ENCODE measurements at places on chromosomes 7 and 10.

- no peak for DNase-seq
These were observed 10.9 kb downstream of the SPOCK2 start for GRCh38 chr10:72077275-72077990.

GRCh38 chr7:40356871-40357709 lies 222.3 kb downstream of the SUGCT start:
- DNase-seq, result no peak

DNA sequence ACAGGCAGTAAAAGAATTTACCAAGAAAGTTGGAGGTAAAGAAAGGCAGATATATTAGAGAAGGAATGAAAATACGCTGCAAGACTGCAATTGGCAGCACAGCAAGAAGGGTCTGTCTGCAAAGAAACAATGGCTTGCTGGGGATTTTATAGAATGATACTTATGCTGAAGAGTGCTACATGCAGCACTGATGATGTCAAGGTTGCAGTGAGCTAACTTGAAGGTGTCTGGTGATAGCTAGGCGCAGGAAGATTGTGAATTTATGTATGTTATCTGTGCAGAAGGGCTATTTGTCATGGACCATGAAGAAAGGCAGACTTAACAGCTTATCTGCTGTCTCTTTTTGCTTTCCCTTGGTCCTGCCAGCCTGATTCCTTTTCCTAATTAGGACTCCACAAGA lies 319.3 kb upstream of the KMT2E start:
- no peak for DNase-seq

DNA sequence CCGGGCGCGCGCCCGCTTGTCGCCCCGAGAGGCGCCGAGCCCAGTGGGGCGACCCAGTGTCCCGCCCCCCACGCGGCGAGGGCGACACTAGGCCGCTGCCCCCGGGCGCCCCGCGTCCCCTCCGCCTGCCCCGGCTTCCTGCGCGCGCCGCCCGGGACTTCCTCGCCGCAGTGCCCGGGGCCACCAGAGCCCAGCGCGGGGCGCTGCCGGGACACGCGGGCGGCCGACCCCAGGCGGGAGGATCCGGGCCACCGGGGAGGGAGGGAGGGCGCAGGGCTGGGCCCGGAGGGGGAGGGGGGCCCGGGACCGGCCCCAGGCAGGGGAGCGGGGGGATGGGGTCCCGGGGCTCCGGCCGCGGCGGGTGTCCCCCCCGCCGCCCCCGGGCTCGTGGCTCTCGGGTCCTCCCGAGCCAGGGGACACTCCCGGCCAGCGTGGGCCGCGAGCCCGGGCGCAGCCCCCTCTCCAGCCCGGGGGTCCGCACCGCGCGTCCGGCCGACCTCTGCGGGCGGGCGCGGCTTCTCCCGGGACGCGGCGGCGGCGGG lies 435 bp upstream of the PWWP2B start:
- no peak for DNase-seq

DNA sequence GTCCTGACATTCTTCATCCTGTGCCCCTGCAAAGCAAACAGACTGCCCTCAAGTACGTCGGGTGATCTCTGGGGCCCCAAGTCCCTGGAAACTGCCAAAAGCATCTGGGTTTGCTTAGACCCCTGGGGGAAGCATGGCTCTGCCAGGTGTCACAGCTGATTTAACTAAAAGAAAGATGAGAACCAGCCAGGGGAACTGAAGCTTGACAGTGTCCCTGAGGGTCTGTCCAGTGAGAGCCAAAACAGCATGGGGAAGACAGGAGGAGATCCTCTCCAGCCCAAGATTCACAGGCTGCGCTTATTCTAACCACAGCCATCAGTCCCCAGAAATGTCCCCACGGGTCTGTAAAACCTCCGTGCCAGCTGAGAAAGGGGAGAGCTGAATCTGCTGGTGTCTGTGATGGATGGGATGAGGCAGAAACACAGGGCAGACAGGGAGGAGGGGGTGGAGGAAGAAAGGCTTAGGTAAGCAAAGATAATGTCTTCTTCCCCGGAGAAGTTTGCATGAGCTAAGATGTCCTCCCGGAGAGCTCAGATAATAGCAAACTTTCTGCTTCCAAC lies 21.3 kb downstream of the CCDC3 start:
- DNase-seq, result no peak

DNA sequence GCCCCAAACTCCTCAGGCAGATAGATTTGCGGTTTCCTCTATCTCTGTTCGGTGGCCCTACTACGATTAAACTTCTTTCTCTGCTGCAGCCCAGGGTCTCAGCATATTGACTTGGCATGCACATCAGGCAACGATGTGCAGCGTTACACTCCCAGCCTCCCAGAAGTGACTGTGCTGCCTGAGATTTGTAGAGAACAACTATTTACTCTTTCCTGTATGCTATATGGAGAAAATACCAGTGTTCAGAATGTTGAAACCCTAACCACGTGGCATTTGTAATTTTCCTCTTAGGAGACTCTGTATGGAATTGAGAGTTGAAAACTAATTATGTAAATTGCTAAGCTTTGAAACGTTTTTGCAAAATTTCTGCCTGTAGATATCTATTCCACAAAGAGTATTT lies 50.9 kb downstream of the GNAI1 start:
- DNase-seq, result no peak

DNA sequence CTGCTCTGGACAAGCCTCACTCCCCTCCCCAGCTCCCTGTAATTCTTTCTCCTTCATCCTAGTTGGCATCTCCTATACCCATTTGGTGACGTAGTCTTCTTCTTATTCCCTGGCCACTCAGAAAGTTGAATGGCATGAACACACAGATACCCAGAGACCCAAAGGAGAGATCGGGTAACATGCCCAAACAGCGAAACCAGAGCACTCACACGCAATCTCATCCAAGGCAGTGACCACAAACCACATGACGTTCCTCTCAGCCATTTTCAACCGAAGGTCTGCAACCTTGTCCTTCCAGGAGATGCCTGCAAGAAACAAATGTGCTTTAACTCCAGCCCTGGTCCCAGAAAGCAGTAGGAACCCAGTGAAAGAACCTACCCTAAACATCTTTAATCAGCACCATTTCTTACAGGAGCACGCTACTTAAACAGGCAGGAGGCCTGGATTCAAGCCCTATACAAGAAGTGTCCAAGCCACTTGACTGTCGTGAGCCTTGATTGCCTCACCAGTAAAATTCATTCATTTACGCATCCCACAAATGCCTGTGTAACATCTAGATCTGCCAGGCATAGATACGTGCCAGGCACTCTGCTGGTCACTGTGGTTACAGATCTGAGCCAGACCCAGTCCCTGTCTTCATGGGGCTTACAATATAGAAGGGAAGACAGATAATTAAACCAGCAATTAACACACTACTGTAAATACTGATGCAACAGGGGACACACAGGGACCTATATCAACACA lies 37.1 kb downstream of the XPNPEP1 start:
- DNase-seq, result no peak

DNA sequence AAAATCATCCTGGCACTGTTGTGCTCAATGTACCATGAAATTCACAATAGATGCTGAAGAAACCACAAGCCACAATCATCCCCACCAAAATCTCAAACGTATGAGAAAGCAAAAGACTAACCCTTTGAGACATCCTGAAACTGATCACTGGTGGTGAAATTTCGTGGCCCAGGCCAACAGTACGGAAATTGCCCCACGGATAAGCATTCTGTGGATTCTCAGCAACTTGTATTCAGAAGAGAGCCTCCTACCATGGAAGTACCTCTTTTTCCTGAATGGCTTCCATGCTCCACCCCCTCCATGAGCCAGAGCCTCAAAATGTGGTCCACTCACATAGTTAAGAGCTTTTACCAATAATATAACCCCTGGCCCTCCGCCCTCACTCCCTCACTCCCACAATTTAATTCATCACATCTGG lies 163.9 kb upstream of the AUTS2 start:
- no peak for DNase-seq

GRCh38 chr7:1505731-1506550 lies 1.8 kb upstream of the INTS1 start:
- no peak for DNase-seq

DNA sequence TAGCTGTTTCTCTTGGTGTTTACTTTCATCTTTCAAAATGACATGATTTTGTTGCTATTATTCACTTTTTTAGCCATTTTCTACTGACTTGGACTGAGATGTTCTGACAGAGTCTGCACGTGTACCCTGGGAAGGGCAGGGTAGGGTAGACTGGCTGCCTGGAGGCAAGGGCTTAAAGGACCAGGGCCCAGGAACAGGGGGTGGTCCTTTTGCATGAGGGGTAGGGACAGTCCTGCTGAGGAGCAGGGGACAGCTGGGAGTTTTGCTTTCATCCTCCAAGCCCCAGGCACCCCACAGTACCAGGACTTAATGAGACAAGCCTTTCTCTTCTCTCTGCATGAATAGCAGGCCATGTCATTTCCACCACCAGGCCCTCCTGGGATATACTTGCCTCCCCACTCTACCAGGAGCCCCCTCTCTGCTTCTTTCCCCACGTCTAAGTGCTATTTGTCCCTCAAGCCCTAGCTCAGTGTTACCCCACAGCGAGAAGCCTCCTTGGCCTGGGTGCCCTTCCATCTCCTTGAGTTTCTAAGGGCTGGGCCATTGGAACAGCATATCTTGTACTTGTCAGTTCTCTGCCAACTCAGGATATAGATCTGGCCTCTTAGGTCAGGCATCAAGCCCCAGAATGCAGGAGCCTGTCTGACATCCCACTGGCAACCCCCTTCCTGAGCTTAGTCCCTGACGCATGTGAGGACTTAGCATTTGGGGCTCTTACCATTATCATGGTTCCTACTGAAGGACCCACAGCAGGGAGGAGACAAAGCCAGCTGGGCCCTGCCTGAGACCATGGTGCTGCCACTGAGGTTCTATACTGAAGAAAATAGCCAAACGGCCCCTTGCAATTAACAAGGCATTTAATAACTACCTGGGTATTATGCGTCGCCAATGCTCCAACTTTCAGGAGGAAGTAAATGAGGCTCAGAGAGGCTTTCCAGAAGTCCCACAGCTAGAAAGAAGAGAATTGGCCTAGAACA lies 78.4 kb upstream of the UNC5B start:
- no peak for DNase-seq
